ENCODE measurements at places on chromosomes 1 and 21. TPM values are rescaled to one million over a fixed set of nuclear protein-coding genes. Genes with fewer than 3 reads are reported as not detected.

LIN28A gene
- total RNA-seq: 1,384 TPM

ARV1 gene
- total RNA-seq: 23.3 TPM

PDE9A gene
- 41.0 TPM for total RNA-seq

DBT gene
- total RNA-seq: 13.7 TPM

TMEM61 gene
- total RNA-seq: not detected

SH2D5 gene
- total RNA-seq: 7.7 TPM

SYNC gene
- not detected for total RNA-seq

S100A16 gene
- total RNA-seq: 12.4 TPM

GPR25 gene
- total RNA-seq: not detected

CACNA1S gene
- total RNA-seq: 0.12 TPM

GPR157 gene
- total RNA-seq: 2.1 TPM

DIRAS3 gene
- total RNA-seq: 1.3 TPM

HTR6 gene
- not detected for total RNA-seq

Data from neural progenitor cell (in vitro differentiated cells).